HTR-8/SVneo (cell line): ENCODE measurements at places on chromosomes 7 and 10.

DNA sequence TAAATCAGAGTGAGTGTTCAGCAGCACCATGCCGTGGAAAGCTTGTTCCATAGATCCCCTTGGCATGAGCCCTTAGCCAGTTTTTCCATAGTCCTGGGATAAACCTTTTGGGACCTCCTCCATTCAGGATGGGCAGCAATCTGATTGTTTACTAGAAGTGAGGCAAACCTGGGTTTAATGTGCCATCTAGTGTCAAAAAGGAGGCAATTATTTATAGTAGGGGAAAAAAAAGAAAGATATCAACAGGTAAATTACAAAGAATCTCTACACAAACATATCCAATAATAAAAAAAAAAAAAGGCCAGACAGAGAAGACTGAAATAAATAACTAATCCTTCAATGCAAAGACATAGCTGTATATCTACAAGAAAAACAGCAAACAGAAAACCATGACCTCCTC is 229.0 kb upstream of the STK17A start:
- DNase-seq = no peak

DNA sequence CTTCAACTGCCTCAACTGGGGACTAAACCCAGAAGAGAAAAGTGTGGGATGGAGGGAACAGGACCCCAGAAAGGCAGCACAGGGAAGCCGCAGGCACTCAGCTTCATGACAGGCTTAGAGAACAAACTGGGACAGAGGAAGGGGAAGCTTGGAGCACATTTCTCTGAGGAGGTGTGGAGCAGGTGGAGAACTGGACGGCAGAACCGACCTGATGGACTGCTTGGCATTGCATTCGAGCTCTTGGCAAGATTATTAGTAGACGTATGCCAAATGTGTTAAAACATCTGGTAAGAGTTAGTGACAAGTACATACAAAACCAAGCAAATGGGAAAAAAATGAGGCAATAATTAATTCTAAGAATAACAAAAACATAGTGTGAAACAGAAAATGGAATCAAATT is 335.7 kb downstream of the SFMBT2 start:
- DNase-seq = no peak

DNA sequence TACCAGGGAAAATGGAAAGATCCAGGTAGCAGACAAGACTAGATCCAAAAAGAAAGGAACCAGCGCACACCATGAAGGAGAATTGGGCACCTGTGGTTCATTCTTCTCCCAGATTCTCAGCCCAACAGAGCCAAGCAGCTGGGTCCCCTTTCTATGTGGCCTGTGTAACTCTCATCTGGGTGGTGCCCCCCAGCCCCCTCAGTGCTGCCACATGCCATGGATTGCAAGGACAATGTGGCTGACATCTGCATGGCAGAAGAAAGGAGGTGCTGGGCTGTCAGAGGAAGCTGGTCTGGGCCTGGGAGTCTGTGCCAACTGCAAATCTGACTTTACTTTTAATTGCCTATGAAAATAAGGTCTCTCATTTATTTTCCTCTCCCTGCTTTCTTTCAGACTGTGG is 21.4 kb downstream of the PRSS2 start:
- no peak for DNase-seq

DNA sequence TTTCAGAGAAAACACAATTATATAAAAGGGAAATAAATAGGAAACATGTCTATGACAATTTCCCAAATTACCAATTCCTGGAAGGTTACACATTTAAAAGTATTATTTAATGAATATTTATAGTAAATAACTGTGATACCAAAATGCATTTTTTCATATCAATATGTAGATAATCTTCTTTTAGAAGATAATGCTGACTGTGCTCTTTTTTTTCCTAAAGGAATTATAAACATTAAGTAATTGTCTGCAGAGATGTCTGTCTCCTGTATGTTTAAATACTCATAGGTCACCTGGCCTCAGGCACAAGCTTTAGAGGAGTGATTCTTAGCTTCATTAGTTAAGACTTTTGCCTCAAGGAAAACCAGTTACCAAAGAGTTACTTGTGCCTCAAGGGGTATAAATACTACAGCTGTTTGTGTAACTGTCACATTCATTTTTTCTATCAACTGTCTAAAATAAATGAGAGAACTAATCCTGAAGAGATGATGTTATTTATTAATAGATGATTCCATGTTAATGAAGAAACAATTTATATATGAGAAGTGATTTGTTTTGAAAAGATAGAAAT is 77.1 kb downstream of the DNAJC1 start:
- DNase-seq = no peak

DNA sequence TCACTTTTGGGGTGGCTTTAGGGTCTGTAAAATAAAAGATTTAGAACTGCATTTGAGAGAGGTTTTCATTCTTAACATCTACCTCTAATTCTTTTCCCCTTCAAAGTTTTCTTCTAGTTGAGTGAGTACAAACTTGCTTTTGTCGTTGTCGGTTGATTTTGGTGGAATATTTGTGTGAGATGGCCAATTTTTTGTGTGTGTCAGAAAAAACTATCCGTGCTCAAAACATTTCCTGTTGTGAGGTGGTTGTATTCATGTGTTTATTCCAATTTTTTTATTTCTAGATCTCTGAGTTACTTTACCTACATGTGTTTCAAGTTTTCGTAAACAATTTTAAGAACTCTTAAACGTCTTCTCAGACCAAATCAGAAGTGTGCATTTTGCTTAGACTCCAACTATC is 1.6 kb downstream of the AHR start:
- no peak for DNase-seq

GRCh38 chr10:56319386-56319785 is 41.7 kb downstream of the ZWINT start:
- DNase-seq = no peak

GRCh38 chr10:101453791-101454718 is 100.1 kb downstream of the BTRC start:
- DNase-seq = no peak

DNA sequence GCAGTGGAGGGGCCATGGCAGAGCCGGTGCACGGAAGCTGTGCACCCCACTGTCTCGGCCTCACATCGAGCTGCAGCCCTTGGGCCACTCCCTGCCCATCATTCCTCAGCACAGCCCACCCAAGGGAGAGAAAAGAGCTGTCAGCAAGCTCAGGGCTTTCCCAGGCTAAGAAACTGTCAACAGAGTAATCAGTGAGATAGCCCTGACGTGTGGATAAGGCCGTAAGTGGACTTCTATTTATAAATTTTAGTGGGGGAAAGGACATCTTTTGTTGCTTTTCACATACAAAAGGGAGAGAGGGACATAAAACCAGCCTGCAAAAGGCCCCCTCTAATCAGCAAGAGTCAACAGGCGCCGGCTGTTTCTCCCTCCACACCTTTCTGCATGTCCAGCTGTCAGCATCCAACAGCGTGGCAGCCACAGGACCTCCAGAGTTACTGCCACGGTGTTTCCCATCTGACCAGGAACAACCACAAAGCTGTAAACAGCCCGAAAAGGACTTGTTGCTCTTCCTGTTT is 56.8 kb upstream of the DDC start:
- DNase-seq = no peak

DNA sequence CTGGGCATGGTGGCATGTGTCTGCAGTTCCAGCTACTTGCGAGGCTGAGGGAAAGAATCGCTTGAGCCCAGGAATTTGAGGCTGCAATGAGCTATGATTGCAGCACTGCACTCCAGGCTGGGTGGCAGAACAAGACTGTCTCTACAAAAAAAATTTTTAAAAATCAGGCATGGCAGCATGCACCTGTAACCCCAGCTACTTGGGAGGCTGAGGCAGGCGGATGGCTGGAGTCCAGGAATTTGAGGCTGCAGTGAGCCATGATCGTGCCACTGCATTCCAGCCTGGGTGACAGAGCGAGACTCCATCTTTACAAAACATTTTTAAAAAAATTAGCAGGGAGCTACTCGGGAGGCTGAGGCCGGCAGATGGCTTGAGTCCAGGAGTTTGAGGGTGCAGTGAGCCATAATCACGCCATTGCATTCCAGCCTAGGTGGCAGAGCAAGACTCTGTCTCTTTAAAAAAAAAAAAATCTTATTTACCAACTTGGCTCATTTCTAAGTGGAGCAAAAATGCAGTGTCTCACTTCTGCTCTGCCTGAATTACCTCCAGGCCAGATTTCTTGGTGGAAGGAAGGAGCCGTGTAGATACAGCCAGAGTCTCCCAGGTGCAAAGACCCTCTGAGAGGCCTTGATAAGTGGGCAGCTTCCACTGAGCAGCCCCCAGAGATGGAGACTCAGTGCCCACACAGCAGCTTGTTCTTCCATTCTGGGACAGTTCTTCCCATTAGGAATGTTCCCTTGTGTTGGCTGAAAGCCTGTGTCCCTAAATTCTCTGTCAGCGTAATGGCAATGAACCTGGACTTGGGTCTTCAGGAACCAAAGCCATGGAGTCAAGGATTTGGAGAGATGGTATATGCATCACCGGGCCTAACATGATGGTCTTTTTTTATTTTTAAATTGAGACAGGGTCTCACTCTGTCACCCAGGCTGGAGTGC is 30.0 kb downstream of the GTF2IRD1 start:
- no peak for DNase-seq

- no peak for DNase-seq
Measured at GRCh38 chr10:132199268-132199853, 12.6 kb downstream of the DPYSL4 start.

GRCh38 chr10:683448-684071 is 5.9 kb downstream of the DIP2C start:
- DNase-seq = peak; percentile 75

DNA sequence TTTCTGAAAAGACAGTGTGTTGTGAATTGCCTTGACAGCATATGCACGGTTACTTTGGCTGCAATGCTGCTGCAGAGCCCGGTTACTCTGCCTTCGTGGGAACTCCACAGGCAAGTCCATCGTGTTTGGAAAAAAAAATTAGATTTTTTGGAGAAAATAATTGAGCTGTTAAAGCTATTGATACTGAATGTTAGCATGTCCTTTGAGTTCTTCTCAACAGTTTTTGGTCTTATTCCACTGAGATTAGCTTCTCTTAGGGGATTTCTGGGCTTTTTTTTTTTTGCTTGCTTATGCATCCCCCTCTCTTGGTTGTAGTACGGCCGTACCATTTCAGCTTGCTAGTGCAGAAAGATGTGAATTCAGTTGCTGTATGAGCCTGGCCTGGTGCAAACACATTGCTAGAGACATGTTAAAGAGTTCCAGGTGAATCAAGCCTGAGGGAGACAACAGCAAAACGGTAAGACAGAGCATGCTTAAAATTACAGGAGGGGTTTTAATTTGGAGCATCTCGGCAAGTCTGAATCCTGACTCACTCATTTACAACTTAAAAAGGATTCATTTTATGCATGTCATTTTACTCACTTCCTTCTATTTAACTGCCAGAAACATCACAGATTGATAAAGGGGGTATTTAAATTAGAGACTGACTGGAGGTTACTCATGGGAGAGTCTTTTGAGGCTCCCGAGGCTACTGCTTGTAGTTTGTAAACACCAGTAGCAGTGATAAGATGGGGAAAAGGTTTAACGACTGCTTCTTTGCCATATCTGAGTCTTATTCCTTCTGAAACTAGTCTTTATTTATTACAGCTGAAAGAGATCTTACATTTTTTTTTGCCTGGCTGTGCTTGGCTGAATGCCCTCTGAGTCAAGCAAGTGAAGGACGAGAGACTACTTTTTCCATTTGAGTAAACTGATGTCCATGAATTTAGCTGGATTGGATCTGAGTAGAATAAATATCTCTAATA is 113.7 kb downstream of the CDK14 start:
- DNase-seq = no peak

DNA sequence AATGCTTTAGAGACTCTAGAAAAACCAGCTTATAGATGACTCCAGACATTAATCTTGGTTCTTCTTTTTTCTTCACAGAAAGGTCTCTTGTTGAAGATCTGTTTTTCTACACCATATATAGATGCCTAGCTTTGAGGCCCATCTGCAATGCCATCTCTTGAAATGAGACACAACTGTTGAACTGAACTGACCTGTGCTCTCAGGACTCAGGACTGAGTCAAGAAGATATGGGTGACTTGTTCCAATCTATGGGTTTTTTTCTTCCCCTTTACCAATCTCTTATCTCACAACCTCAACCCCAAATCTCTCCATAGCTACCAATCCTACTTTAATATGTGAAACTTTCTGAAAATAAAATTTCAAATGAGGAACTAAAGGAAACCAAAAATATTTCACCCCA is 194.7 kb downstream of the SNX13 start:
- no peak for DNase-seq

DNA sequence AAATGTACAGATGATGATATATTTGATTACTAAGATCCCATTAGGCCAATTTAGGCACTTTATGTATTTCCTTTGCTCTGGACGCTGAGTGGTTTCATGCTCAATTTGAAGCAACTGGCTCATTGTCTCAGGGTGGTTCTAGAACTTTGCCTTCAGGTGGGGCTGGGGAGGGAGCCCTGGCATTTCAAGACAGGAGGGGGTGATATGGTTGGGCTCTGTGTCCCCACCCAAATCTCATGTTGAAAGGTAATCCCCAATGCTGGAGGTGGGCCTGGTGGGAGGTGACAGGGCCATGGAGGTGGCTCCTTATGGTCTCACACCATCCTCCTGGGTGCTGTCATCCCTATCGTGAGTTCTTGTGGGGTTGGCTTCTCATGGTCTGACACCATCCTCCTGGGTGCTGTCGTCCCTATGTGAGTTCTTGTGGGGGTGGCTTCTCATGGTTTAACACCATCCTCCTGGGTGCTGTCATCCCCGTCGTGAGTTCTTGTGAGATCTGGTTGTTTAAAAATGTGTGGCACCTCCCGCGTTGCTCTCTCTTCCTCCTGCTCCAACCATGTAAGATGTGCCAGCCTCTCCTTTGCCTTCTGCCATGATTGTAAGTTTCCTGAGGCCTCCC is 151.5 kb upstream of the KLF6 start:
- no peak for DNase-seq

DNA sequence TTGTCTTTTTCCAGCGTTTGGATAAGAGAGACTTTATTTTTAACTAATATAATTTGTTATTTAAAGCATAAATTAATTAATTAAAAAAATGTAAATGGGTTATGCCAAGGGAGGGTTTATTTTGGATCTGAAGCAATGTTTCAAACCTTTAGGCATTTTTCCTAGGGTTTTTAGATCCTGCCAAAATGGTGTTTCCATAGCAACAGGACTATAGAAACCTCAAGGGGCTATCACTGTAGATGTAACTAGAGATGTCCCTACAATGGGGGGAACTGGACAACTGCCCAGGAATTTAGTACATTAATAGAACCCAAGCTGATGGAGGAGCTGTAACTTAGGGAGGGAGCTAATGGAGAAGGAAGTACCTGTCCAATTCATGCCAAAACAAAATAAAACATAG is 57.3 kb downstream of the SLC39A12 start:
- no peak for DNase-seq

DNA sequence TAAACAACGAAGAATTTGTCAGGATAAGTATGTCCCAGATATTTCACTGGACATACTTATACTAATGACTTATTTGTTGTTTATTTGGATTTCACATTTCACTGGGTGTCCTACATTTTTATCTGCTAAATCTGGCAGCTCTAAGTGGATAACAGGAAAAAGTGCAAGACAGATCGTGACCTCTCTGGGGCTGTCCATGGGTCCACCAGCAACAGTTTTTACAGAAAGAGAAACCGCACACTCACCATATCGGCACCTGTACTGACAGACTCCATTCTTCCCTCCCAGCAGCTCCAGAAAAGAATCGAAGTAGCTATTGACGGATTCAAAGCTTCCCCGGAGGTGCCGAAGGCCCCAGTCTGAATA is 393 bp downstream of the PLA2G12B start:
- DNase-seq = no peak
